ENCODE measurements at places on chromosomes 2 and 18.

DNA sequence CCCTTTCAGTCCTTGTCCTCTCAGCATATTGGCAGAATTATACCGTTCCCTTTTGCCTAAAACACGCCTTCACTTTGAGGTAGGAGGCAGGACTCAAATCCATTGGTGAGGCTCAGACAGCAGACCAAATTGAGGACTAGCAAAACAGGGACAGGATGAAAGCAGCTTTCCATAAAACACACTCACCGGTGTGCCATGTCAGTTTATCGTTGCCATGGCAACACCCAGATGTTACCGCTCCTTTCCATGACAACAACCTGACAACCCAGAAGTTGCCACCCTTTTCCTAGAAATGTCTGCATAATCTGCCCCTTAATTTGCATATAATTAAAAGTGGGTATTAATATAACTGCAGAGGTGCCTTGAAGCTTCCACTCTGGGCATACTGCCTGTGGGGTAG is 730.4 kb downstream of the METTL4 start:
- DNase-seq: no peak

- no peak for DNase-seq
Measured at GRCh38 chr2:204914708-204915107, 369.4 kb downstream of the PARD3B start.

GRCh38 chr2:236544362-236544761 is 25.3 kb upstream of the ACKR3 start:
- no peak for DNase-seq

DNA sequence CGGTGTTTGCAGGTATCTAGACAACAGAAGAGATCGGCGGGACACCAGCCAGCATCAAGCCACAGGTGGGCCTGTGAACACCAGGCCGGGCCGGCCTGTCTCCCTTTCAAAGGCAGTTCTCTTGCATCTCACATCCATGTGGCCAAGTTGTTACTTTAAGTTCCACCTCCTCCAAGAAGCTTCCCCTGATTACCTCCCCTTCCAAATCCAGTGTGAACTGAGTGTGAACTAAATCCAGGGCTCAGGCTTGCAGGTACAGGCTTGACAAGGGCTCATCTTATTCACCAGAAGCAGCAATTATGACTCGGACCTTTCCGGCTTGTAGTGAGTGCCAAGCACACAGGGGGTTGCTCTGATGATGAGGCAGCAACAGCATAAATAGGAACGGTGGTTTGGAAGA is 3.9 kb downstream of the CRACDL start:
- no peak for DNase-seq

DNA sequence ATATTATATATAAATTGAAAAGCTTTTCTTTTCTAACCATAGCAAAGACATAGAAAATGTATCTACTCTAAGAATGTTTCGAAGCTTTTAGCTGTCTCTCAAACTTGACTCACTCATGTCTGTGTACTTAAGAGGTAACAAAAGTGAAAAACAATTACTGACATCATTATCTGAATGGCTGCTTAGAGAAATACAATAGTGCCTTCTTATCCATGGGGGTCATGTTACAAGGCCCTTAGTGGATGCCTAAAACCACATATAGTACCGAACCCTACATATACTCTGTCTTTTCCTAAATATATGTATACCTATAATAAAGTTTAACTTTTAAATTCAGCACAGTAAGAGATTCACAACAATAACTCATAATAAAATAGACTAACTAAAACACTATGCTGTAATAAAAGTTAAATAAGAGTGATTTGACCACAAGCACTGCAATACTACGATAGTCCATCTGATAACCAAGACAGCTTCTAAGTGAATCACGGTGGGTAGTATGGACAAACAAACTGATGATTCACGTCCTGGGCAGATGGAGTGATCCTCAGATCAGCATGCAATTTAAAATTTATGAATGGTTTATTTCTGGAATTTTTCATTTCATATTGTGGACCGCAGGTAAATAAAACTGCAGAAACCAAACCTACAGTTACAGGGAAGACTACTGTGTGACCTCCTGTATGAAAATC is 246.2 kb downstream of the XIRP2 start:
- peak; percentile 29 for DNase-seq

DNA sequence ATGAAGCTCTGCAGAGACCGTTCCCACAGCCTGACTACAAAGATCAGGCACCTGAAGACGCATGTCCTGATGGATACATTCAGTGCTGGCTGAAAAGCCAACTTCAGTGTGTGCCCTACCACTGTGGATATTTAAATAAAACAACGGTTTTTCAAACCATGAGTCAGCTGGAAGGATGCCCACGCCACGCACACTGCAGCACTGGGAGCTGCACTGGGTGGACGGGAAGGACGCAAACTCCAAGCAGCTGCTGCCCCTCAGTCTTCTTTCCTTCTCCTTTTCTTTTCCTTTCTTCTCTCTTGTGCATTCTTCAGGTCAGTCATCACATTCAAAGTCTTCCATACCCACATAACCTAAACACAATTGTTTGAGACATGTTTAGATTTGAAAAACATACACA is 7.9 kb downstream of the TMEM18 start:
- DNase-seq: peak; percentile 60

GRCh38 chr2:219627103-219628100 is at the start of gene SLC4A3:
SLC4A3 (plus strand) TSS chr2:219627630; CDS start chr2:219627993, 363 bp downstream.
- peak; percentile 86 for DNase-seq

GRCh38 chr18:9106800-9107584 is 4.5 kb downstream of the NDUFV2 start:
- DNase-seq: no peak

DNA sequence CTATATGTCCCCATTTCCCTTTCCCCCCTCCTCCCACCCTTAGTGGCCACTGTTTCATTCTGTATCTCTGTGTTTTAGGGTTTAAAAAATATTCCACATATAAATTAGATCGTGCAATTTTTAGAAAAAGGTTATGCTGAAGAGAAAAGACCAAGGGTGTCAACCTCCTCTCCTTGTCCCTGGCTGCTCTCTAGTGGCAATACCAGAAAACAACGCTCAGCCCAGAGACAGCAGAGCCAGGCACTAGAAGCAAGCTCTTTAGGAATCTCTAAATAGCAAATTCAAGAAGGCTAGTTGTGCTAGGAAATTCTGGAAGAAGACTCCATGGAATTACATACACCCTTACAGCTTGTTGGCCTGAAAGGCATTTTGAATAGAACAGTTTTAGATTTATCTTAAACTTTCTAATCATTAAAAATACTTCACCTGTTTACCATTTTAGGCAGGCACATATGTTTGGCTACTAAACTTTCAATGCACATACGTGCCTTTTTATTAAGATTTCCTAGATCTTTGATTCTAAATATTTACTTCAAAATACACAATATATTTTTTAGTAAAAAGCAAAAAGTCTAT is 35.1 kb upstream of the RASGRP3 start:
- peak; percentile 67 for DNase-seq

GRCh38 chr2:24351981-24352380 is 8.4 kb downstream of the ITSN2 start:
- no peak for DNase-seq

- DNase-seq: no peak
Measured at GRCh38 chr2:60045456-60045855, 508.0 kb downstream of the BCL11A start.

- no peak for DNase-seq
Measured at GRCh38 chr2:232411901-232412629, 5.4 kb downstream of the ALPG start.

- no peak for DNase-seq
Measured at GRCh38 chr2:16739778-16740581, 74.3 kb upstream of the CYRIA start.

DNA sequence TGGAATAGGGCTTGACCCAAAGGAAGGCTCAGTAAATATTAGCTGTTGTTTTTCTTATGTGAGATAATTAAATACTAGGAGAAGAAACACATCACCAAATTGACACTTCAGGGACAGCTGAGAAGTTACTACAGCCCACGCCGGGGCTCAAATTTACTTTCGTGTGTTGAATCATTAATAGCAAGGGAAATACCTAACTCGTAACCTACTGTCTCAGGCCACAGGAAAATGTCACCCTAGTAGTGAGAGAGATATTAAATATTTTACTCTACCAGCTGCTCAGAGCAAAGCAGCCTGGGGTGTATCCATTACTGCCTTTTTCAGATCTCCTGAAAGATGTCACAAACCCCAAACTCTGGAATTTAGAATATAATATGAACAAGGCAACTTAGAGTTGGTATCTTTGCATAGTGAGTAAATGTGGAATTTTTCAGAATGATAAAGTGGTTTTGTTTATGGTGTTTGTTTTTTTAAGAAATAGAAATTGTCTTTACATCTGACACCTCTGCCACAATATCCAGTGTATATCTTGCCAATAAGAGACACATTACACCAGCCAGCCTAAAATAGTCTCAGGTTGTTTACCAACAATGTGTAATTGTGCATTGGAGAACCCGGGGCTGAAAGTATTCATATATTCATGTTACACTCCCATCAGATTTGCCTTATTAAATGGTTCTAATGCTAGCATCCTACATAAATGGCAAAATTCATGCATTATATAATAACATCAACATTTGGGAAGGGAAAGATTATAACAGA is 48.4 kb downstream of the ATP8B1 start:
- DNase-seq: no peak

DNA sequence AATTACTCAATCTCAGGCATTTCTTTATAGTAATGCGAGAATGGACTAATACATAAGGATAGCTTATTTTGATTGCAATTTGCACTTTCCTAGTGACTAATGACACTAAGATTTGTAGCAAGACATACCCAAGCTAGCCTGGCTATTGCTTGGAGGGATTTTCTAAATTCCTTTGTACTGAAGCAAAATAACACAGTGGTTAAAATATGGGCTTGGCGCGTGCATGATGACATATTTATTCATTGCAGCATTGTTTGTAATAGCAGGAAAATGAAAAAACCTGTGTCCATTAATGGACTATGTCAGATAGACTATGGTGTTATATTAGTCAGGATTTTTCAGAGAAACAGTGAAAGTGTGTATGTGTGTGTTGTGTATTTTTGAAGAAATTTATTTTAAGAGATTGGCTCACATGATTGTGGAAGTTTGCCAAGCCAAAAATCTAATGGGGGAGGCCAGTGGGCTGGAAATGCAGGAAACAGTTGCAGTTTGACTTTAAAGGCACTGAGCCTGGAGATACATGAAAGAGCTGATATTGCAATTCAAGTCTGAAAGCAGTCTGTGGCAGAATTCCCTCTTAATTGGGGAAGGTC is 16.7 kb upstream of the LAPTM4A start:
- DNase-seq: peak; percentile 51

GRCh38 chr2:20108655-20109396 is 57.4 kb upstream of the LAPTM4A start:
- peak; percentile 69 for DNase-seq

- no peak for DNase-seq
Measured at GRCh38 chr18:21218862-21219261, 23.2 kb upstream of the GREB1L start.

DNA sequence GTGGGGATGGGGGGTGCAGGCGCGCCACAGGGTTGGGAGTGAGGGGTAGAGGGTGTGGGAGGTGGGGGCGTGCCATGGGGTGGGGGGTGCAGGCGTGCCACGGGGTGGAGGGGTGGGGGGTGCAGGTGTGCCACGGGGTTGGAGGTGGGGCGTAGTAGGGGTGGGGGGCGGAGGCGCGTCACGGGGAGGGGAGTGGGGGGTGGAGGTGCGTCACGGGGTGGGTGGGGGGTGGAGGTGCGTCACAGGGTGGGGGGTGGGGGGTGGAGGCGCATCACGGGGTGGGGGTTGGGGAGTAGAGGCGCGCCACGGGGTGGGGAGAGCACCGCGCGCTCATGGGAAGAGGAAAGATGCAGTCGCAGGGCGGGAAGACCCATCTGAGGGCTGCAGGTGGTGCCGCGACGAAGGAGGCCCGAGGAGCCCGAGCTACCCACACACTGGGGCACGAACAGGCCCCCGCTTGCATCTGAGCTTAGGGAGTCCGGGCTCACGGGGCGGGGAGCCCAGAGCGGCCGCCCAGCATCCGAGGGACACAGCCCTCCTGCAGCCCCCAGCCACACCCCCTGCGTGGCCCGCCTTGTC is 37.5 kb downstream of the SNED1 start:
- no peak for DNase-seq
